Stimulated activated CD8-positive, alpha-beta memory T cell treated with anti-CD3 and anti-CD28 coated beads, Interleukin-7, amount 100 ng/mL, for 24 hours (primary cell): ENCODE measurements at places on chromosomes 2 and 18.

DNA sequence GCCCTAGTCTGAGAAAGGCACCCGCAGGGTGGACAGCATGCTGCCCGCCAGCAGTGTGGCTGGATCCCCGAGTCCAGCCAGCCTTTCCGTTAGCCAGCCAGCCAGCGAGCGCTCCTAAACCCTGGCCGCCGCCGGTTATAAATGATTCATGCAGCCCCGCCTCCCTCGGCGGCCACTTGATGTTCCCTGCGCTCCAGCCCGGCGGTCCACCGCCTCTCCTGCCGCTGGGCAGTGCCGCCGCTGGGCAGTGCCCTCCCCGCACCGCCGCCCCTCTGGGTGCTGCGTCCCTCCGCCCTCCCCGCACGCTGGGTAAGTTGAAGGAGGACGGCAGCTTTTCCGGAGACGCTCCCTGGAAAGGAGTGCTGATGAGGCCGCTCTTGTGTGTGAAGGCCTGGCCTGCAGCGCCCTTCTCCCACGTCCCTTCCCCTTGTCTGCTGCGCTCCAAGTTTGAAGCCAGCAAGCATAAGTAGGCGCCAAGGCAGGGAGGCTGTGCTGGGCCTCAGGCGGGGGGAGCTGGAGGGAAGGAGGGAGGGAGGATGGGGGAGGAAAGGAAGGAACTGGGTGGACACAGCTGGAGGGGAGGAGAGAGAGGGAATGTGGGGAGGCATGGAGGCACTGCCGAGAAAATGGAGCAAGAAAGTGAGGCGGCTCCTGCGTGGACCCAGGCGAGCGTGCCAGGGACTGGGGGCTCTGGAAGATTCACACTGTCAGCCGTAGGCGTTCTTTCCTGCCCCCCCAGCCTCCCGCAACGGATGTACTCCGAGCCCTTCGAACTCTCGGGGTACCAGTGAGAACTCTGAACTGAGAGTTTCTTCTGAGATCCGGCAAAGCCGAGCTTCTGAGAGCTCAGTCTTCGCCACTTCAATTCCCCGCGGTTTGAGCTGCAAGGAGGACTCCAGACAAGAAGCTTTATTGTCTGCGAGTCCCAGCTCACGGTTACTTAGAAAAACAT, 131.9 kb downstream of the GLI2 start:
- DNase-seq: no peak

- no peak for DNase-seq
Observed at GRCh38 chr18:23519734-23520133, 16.4 kb downstream of the RMC1 start.

DNA sequence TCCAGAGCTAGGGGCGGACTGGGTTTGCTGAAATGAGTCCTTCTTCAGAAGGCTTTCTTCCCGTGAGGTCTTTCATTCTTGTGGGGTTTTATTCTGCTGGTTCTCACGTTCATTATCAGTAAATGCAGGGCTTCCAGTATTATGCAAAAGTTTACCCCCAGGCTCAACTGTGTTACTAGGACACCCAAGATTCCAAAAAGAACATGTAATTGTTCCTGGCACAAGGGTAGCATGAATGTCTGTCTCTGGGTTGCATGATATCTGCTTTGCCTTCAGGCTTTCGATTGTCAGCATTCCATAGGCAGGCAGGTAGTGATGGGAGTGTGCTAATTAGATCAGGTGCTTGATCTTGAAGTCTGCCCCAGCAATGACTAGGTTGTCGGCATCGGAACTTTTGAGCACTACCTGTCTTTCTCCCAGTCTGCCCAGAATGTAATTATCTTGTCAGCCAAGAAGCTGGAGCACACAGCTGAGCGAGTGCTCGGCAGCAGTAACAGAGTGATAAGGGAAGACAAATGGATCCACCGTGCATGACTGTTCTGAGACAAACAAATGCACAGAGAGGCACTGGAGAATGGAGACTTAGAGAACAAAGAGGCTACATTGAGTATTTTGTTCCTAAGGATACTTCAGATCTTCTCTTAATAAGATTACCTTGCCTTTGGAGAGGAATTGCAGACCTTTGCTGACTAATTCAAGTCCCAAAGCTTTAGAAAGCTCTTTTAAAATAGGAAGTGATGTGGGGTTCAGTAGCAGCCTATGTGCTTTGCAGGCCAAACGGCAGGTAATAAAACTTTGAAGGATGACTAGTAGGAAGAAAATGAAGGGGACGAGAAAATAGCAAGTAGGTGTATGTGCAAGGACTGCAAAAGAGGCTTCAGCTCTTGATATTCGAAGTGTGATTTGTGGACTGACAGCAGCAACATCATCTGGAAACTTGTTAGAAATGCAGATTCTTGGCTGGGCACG, 41.9 kb downstream of the ITGB6 start:
- no peak for DNase-seq

DNA sequence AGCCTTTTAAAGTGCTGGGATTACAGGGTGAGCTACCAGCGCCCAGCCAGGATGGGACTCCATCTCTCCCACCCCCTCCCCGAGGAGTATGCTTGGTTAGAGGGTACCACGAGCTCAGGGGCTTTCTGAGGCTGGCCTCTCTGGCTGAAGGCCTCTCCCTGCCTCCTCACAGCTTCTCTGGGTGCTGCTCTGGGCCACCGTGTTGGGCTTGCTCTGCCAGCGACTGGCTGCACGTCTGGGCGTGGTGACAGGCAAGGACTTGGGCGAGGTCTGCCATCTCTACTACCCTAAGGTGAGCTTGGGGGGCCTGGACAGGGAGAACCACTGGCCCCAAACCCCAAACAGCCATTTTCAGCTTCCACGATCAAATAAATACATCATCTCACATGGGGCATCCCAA, 2.9 kb downstream of the SLC11A1 start:
- no peak for DNase-seq

DNA sequence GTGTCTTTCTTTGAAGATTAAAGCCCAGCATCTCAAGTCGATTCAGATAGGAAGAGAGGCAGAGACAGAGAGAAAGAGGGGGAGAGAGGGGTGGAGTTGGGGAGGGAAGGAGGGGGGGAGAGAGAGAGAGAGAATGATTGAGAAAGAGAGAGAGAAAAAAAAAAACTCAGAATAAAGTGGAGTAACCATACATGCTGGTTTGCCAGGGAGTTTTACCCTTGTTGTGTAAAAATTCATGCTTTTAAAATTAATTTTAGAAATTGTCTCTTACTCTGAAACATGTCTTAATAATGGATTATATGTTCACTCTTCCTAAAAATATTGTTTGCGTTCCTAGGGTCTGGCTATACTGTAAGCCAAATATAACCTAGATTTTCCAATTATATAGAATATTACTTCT, 908.5 kb downstream of the DSC3 start:
- DNase-seq: no peak

DNA sequence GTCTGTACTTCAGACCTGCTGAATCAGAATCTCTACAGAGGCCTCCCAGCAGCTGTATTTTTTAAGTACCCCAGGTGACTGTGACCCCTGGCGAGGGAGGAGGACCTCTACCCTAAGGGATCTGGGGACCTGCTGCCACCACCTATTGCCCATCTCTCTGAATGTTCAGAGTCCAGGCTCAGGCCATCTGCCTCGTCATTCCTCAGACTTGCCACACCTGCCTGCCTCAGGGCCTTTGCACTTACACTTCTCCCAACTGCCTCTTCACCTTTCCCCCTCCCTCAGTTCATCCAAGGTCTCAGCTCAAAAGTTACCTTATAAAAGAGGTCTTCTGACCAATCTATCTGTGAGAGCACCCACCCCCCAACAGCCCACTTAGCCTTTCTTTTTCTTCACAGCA, 21.5 kb downstream of the UXS1 start:
- DNase-seq: no peak

DNA sequence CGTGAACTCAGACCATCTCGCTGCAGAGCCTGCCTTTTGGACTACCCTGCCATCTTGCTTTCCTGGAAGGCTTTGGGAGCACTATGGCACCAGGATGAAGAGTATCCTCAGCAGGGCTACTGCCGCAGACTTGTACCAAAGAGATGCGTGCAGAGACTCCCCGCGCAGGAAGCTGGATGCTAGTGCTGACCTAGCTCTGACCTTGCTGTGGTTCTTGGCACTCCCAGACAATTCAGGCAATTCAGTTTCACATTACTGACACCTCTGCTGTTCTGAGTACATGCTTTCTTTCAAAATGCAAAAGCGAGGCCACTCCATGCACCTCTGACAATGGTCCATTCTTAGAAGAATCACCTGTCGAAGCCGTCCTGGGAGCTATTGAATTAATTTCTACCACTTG, 251.5 kb upstream of the MEX3C start:
- no peak for DNase-seq

DNA sequence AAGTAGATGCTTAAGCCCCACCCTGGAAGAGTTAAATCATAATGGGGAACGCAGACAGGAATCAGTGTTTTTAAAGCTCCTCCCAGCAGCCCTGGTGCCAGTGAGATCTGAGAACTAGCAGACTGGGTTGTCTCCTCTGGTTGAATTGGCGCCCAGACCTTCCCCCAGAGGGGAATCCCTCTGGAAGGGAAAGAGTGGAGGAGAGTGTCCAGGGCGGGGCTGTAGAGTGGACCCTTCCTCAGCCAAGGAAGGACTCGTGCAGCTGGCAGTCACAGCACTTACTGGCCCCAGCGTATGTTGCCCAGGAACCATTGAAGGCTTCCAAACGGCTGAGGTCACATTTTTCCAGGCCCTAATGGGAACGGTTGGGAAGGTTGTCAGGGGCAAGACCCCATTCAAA, 62.5 kb downstream of the TGOLN2 start:
- DNase-seq: no peak

DNA sequence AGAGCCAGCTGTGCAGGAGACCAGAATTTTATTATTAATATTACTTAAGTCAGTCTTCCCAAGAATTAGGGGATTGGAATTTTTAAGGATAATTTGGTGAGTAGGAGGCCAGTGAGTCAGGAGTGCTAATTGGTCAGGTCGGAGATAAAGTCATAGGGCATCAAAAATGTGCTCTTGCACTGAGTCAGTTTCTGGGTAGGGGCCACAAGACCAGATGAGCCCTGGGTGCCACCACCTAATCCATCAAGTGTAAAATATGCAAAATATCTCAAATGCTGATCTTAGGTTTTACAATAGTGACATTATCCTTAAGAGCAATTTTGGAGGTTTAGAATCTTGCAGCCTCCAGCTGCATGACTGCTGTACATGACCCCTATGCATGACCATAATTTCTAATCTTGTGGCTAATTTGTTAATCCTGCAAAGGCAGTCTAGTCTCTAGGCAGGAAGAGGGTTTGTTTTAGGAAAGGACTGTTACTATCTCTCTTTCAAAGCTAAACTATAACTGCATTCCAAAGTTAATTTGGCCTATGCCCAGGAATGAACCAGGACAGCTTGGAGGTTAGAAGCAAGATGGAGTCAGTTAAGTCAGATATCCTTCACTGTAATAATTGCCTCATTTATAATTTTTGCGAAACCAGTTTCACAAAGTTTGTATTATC, 215.9 kb downstream of the RNF152 start:
- DNase-seq: no peak

GRCh38 chr2:118202707-118203303, 114.5 kb downstream of the INSIG2 start:
- DNase-seq: no peak

DNA sequence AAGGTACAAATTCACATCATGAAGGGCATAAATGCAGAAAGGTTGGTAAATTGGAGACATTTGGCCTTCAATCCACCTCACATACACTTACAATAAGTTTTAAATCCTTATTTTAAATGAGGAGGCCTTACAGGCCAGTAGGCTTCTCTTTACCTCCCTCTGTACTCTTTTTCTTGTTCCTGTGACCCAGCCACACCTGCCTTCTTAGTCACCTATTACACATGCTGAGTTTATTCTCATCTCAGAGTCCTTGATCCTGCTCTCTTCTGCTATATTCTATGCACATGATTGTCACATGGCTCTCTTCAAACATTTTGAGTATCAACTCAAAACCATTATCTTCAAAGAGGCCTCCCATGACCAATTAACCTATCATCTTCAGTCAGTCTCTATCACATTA, 491.5 kb downstream of the SATB2 start:
- DNase-seq: no peak

GRCh38 chr2:130727286-130727924, 1.5 kb upstream of the GPR148 start:
- peak; percentile 83 for DNase-seq
